ENCODE measurements at places on chromosomes 5 and 9. TPM values are rescaled to one million over a fixed set of nuclear protein-coding genes. Genes with fewer than 3 reads are reported as not detected.
A peak's percentile ranks its signal among the peaks of the same experiment; 100 is the strongest.

DNA sequence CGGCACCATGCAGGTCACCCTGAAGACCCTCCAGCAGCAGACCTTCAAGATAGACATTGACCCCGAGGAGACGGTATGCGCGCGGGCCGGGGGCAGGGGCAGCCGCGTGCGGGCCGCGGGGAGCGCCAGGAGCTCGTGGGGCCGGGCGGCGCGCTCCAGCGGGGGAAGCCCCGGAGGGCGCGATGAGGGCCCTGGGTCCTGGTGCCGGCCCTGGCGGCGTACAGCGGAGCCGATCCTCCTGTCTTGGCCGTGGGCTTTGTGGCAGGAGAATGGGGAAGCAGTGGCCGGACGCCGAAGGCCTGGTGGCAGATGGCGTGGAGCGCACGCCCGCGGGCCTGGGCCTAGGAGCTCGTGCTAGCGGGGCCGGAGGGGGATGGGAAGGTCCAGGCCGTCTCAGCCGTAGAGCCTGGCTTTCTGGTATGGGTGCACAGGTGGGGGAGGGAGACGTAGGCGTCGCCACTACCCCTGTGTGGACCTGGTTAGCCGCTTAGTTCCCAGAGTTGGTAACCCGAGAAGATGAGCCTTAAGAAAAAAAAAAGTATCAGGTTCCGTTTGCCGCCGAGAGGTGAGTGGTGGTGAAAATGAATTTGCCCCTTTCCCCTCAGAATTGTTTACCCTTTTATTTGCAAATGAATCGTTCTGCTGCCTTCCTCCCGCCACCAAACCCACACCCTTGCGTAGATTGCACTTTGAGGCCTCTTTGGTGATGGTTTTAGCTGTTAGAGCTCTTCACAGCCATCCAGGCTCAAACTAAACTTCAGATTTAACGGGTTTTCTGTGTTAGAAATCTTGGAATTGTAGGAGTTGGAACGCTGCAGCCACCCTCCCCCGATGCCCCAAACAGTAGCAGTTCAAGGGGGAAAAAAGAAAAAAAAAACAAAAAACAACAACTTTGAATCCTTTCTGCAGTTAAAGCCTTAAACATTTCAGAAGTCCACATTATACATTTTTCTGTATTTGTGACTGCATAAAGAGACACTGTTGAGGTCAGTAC is 841 bp downstream of the RAD23B start:
- DNase-seq, result no peak

GRCh38 chr9:107065549-107065948 is 202.6 kb downstream of the ZNF462 start:
- DNase-seq, result no peak

- DNase-seq, result no peak
These were observed 125.8 kb downstream of the ADAMTS12 start for GRCh38 chr5:33766023-33766422.

GRCh38 chr9:94855903-94856302 is 129.4 kb downstream of the AOPEP start:
- DNase-seq, result no peak

GRCh38 chr5:28743025-28743715 is 1704.8 kb upstream of the CDH9 start:
- no peak for DNase-seq

DNA sequence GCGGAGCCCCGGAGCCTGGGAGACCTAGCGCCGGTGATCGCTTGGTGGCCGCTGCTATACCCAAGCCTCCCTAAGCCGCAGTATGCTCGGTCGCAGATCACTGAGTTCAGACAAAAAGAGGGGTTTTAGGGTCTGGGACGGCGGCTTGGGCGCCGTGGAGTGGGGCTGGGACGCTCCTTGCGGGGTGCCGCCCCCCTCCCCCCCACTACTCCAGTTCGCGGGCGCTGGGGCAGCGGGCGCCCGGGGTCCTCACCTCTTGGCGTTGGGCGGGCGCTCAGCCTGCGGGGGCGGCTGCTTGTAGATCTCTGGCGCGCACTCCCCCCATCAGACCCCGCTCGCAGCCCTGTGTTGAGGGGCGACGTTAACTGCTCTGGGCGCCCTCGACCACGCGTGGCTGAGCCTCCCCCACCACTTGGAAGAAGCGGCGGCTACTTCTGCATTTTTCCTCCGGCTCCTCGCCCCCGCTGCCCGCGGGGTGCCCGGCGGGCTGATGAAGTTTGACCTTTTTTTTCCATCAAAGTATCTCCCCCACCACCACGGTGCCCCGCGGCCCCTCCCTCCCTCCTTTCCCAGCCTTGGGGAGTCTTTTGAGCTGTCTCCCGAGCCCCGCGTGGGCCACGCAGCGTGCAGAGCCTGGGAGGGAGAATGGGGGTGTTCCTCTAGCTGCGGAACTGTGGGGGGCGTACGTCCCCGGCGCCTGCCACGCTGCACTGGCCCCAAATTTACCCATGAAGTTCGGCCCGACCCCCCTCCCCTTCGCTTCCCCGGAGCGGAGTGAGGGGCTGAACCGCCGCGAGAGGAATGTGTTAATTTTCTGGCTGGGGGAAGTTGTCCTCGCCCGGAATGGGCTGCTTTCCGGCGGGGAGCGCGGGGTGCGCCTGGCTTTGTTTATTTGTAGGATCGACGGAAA is 1.2 kb downstream of the CXXC5 start:
- no peak for DNase-seq

DNA sequence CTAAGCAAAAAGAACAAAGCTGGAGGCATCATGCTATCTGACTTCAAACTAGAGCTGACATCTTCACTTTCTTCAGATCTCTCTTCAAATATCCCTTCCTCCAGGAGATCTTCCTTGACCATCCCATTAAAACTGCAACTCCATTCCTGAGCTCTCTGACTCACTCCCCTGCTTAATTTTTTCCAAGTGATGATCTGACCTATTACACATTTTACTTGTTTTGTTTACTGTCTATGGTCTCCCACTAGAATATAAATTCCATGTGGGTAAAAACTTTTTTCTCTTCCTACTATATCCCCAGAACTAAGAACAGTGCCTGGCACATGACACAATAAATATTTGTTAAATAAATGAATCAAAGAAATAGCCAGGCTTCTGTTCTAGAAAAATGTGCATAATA is 87.5 kb downstream of the SLIT3 start:
- no peak for DNase-seq

DNA sequence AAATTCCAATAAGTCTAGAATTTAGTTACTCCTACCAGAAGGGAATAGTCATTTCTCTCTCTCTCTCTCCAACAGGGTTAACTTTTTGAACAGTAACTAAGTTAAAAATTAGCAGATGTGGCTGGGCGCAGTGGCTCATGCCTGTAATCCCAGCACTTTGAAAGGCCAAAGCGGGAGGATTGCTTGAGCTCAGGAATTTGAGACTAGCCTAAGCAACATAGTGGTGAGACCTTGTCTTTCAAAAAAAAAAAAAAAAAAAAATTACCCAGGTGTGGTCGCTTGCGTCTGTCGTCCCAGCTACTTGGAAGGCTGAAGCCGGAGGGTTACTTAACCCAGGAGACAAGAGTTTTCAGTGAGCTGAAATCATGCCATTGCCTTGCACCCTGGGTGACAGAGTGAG is 639.7 kb downstream of the PTPRD start:
- DNase-seq, result peak; percentile 39

DNA sequence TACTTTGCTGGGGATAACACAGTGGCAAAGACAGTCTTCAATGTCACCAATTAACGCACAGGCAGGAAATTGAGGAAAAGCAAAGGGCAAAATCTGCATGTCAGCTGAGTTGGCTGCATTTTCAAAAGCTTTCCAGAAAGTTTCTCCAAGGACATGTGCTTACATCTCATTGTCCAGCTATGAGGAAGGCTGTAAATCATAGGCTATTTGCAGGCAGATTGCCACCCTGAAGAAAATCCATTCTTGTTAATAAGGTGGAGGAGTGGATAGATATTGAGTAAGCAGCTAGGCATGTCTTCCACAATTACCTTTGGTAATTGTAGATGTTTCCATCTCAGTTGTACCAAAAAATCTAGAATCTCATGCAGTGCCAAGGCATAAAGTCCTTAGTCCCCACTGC is 278.0 kb upstream of the NUDT12 start:
- DNase-seq, result no peak

DNA sequence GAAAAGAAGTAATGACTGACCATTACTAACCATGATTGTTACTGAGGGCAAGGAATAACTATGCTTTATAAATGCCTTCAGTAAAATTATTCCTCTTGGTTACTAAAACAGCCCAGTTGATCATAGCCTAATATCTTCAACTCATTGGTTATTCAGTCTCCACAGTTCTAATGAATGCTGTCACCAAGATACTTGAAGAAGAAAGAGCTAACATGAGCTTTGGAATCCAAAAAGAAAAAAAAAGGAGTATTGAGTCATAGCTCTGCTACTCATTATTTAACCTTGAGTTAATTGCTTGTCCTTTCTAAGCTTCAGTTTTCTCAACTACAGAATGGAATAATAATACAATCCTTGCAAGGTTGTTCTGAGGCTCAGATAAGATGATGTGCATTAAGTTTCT is 187.7 kb downstream of the BRINP1 start:
- DNase-seq, result no peak

DNA sequence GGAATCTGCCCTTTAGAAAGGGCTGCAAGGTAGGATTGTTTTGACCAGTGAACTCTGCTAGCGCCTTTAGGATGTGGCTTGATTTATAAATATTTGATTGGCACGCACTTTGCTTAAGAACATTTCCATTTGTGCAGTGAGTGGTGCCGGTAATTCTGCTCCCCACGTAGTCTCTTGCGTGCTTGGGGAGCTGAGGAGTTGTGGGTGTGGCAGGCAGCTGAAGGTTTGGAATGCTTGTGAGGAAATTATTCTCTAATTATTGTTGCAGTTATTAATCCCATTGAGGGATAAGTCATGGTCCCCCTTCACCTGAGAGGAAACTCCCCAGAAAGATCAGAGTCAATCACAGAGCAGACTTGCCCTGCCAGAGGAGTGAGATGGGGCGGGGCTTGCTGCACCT is 76.7 kb downstream of the FGF1 start:
- no peak for DNase-seq

- DNase-seq, result no peak
These were observed 72.1 kb upstream of the BRINP1 start for GRCh38 chr9:119441338-119441737.

GRCh38 chr9:130662970-130663257 is 1.5 kb upstream of the PRDM12 start:
- DNase-seq, result no peak

DNA sequence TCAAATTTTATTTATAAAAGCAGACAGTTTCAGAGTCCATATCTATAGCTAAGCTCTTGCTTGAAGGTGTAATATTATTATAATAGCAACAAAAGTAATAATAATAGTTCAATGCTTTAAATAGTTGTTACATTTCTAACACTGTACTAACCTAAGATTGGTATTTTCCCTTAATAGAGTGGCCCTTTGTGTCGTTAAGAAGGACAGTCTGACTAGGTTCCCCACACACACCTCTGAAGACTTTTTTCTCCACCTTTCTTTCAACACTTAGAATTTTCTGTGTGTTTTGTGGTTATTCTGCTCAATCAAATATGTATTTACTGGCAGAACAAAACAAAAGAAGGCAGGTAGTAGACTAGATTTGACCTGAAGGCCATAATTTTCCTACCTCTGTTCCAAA is 223.2 kb upstream of the ACO1 start:
- no peak for DNase-seq

GRCh38 chr5:38697013-38697412 is 140.6 kb upstream of the LIFR start:
- no peak for DNase-seq

Gene TAS2R1
- total RNA-seq, result not detected

Gene PCDHGA7
- 2.2 TPM for total RNA-seq

Gene ZNF366
- 0.13 TPM for total RNA-seq

Gene MYOT
- total RNA-seq, result not detected

Gene TSTD2
- 19.6 TPM for total RNA-seq

Gene CKMT2
- not detected for total RNA-seq

Gene SPINK1
- total RNA-seq, result not detected

Gene HTR1A
- not detected for total RNA-seq

Measured in kidney epithelial cell (primary cell).